Activated CD4-positive, CD25-positive, alpha-beta regulatory T cell treated with anti-CD3 and anti-CD28 coated beads, Interleukin-2, amount 50 U/mL, for 16 hours (primary cell): ENCODE measurements at places on chromosomes 1 and 21.
A peak's percentile ranks its signal among the peaks of the same experiment; 100 is the strongest.

GRCh38 chr1:167292216-167292615 is 71.5 kb downstream of the POU2F1 start:
- no peak for DNase-seq

GRCh38 chr1:29651246-29651645 is 414.9 kb downstream of the PTPRU start:
- no peak for DNase-seq

DNA sequence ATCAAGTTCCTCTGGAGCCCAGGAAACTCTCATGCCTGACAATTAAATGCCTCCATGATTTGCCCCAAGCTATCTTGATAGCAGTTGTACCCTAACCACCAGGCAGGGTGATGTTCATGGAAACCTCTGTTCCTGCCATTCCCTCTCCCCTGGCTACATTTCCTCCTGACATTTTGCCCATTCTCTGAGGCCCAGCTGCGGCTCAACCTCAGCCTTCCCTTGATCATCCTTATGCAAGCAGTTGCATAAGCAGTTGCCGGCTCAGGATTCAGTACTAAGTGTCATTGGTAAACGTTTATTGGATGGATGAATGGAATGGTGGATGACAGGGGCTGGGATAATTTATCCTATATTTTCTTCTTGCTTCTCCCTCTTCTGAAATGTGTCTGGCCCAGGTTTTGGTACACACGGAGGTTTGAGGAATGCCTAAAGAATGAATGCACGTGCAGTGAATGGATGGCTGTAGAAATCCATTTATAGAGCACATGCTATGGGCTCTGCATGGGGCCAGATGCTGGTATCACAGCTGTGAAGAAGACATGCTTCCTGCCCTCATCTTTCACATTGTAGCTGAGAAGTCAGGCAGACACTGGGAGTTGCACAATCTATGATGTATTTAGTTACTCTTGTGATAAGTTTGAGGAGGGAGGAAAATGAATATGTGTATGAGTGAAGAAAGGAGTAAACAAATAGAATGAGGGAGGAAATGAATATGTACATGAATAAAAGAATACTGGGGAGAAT is 261.8 kb downstream of the FOXD2 start:
- DNase-seq, result no peak

DNA sequence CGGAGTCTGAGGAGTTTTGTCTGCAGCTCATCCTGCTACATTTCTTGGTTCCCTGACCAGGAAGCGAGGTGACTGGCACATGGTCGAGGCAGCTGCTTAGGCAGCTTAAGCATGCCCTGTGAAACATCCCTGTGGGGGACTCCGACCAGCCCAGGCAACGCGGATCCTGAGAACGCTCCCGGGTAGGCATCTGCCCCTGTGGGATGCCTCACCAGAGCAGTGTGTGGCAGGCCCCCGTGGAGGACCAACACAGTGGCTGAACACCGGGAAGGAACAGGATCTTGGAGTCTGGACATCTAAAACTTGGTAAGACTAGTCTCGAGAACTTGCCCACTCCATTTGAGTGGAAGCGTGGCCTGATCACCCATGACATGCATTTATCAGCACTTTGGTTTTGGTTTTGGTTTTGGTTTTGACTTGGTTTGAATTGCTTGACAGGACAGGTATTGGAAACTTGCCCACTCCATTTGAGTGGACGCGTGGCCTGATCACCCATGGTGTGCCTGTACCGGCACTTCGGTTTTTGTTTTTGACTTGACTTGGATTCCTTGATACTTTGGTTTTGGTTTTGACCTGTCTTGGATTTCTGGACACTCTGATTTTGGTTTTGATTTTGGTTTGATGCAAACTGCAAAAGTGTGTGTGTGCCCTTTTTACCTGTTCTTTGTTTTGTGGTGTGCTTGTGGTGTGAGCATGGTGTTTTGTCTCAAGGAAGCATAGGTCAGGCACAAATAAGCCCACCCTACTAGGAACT is 12.2 kb upstream of the NEK2 start:
- DNase-seq, result no peak

- no peak for DNase-seq
These were observed 4.0 kb upstream of the ST6GALNAC3 start for GRCh38 chr1:76070538-76070937.

- no peak for DNase-seq
These were observed 20.3 kb downstream of the SLC37A1 start for GRCh38 chr21:42533963-42534355.

- no peak for DNase-seq
These were observed 2.5 kb downstream of the EIF4G3 start for GRCh38 chr1:21174230-21174629.

DNA sequence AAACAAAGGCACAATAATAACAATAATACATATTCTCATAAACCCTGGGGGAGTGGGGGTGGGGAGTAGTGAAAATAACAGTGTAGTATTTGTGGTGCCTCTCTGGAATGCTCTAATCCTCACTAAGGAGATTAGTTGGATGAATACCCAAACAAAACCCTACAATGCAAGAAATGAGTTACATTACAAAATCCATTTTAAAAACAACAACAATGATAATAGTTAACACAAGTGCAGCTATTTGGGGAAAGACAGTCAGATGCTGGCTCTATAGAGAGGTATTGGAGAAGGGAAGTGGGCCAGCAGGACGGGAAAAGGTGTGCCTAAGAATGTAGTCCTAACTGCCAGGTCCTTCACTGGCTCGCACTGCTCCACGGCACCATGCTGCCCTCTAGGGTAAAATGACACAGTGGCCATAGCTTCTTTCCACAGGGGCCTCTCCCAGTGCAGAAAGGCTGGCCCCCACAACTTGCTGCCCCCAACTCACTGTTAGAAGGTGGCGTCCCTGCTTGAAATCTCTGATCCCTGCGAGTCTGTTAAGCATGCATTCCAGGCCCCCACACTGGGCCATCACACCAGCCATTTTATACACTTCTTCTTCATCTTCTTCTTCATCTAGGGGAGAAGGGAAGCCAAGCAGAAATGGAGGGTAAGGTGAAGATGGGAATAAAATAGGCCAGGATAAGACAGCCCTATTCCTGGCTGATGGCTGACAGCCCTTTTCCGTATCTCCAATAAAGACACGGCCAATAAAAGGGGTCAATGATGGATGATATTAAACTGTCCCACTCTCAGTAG is 113.8 kb downstream of the UBR4 start:
- DNase-seq, result no peak

DNA sequence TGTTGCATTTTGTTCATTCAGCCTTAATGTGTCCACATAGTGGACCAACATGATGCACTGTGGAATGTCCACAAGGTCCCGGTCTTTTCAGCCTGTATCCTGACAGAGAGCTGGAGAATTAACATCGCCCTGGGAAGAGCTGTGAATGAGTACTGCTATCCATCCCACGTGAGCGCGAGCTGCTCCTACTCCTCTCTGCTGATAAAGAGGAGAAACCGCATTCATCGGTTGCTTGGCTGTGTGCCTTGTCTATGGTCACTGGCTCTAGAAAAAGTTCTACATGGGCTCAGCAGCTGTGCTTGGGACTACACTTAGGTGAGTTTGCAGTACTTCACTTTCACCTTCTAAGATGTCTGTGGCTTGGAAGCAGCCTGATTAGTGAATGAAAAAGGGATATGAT is 31.1 kb upstream of the IGSF5 start:
- no peak for DNase-seq

DNA sequence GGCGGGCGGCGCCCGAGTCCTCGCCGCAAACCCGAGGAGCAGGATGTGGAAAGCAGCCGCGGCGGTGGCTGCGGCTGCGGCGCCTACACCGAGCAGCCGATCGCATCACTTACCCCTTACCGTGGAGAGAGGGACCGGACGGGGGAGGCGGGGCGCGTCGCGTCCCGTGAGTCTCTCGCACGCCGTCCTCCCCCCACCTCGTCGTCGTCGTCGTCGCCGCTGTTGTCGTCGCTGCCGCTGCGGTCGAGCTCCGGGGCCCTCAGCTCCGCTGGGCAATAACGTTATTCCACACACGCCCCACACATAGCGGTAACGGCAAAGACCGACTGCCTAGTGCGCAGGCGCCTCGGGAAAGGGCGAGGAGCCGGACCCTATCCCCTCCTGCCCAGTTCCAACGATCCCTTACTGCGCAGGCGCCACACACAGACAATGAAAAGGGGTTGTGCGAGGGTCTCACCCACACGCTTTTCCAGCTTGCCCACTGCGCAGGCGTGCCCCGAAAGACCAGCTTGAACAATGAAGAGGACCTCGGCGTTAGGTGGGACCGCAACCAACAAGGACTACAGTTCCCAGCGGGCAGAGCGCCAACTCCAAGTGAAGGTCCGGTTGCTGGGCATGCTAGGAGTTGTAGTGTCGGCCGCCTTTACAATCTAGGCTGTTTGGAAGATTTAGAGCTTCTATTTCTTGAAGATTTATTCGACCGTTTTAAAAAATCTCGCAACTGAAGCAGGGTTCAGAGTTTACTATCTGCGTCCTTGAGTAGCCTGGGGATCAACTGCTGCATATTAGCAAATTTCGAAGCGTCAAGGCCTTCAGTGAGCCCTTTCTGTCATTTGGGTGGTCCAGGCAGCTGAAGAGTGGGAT is at the start of gene CEP170:
Gene CEP170 (minus strand): TSS at position 355 of the 864 bp plus-strand sequence. CDS start 30,001 bp downstream, outside the sequence.
- peak; percentile 74 for DNase-seq

DNA sequence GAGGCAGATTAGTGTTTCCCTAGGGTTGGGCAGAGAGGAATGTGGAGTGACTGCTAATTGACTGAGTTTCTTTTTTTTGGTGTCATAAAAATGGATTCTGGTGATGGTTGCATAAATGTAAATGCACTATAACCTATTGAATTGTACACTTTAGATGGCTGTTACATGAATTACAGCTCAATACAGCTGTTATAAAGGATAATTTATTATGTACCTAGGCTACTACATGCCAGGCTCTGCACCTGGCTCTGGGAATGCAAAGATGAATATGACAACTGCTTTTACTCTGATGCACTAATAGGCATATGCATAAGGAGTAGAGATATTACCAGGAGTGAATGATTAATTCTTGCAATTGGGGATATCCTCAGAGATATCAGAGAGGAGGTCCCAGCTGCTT is 345.3 kb downstream of the PTBP2 start:
- DNase-seq, result no peak

DNA sequence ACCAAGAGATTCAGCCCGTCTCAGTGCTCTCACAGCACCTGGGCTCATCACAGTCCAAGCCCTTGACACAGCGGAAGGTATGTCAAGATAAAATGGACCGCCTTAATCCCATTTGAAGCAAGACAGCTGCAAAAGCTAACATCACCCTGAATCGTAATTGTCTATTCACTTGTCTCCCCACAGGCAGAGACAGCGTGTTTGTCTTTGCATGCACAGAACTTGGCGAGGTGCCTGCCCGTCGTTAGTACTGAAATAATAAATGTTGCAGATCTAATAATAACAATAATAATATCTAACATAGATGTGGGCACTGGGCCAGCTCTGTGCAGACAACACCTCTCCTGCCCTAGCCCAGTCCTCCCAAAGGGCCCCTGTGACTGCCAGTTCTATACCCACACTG is 271.7 kb downstream of the NPHP4 start:
- no peak for DNase-seq

DNA sequence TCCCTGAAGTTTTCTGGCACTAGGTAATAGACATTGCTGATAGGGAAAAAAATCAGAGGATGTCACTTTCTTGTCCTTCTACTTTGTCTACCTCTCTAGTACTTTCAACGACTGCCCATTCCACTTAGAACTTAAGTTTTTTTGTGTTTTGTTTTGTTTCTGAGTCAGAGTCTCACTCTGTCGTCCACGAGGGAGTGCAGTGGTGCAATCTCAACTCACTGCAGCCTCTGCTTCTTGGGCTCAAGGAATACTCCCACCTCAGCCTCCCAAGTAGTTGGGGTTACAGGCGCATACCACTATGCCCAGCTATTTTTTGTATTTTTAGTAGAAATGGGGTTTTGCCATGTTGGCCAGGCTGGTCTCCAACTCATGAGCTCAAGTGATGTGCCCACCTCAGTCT is 79.2 kb downstream of the SGIP1 start:
- no peak for DNase-seq

DNA sequence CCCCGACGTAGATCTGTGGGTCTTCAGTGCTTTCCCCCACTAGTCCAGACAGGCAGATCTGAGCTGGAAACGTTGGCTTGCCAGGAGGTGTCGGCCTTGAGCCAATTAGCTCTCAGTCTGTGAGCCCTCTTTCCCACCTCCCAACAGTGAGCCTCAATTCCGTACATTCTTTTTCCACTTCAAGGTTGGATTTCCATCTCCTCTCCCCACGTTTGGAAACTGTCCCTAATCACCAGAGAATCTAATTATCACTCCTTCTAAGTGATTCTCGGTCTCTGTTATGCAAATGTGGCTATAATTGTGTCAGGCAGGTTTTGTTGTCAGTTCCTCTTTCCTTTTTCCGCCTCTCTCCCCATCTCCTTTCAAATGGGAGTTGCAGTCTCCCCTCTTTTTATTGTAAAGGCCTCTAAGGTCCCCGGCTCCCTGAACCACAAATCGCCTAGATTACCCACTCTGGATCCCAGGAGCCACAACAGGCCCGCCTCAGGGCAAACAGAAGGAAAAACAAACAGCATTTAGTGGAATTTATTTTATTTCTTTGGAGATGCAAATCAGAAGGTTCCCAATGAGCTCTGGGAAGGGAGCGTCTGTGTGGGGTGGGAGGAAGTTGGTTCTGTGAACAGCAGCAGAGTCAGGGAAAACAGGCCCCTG is 29.4 kb upstream of the LRRN2 start:
- no peak for DNase-seq

- DNase-seq, result no peak
These were observed 27.7 kb downstream of the CR1L start for GRCh38 chr1:207672522-207673130.

- DNase-seq, result no peak
These were observed 10.7 kb downstream of the TRIM46 start for GRCh38 chr1:155184351-155184811.
